GDM1 (cell line): ENCODE measurements at places on chromosomes 13 and 19.

- DNase-seq = no peak
Measured at GRCh38 chr13:23687614-23688013, 117.4 kb downstream of the TNFRSF19 start.

- DNase-seq = peak; percentile 27
Measured at GRCh38 chr13:30870049-30870884, 35.8 kb upstream of the MEDAG start.

DNA sequence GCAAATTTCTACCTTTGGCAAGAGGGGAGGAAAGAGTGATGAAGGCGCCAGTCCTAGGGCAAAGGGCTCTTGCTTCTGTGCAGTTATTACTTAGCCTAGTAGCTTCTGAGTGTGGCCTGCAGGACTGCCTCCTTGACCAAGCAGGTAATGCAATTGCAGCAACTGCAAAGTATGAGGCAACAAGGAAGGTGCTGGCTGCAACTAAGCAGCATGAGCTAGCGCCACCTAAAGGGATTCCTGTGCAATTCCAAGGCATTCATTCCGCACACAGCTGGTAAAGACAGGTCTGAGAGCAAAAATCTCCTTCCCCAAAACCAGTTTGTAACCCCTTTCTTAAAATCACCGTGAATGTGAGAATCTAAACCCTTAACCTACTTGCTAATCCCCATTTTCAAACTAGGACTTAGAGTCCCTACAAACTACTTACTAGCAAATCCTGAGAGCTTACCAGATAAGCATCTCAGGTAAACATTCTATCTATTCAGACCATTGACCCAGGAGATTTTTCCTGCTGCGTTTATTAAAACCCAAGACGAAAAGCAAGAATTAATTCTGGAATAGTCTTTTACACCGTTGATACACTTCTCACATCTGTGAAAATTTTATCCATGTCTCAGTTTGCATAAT is 62.9 kb downstream of the DCT start:
- DNase-seq = no peak

DNA sequence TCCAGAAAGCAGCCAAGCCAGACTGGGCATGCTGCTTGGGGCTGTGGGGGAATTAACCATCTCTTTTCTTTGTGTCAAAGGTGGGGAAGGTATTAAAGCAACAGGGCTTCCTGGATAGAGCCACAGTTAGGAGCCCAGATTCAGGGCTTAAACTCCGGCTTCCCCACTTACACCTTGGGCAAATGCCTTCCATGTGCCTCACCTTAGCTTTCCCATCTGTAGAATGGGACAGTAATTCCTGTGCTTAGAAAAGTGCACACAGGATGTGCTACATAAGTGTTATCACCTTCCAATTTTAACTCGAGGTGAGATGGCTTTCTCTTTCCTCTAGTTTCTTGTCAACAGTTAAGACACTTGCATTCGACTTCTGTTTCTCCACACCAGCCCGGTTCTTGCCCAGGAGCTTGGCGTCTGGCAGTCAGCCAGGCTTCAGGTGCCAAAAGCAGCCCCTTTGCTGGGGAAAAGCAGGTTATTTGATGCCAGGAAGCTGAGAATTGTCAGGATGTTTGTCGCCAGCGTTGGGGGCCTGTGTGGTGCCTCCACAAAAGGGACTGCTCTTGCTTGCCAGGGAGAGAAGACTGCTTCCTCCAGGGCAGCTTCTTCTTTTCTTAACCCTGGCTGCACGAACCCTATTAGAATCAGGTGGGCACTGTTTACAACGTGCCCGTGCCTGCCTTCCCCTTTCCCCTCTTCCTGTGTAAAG is 79.2 kb downstream of the SIPA1L3 start:
- peak; percentile 50 for DNase-seq

DNA sequence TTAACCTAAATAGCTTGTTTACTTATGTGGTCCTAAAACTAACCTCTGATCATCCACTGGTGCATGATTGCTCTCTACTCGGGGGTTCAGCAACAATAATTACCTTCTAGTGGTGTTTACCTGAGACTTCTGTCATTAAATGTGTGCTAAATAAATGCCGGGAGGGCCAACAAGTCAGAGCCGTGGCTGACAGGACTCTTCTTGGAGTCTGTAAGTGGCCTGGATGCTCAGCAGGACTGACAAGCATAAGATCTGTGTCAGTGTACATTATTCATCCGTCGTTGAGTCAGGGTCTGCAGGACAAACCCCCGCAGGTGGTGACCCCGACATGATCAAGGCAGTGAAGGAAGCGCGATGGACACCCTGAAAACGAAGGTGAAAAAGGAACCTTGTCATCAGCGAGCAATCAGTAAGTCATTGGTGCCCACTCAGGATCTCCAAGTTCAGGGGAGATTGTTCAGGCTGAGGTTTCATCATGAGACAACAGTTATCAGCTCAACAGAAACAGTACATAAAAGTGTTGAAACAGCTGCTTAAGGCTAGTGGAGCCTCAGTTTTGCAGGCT is 1466.9 kb downstream of the UQCRFS1 start:
- no peak for DNase-seq

- no peak for DNase-seq
Measured at GRCh38 chr19:14480700-14481079, 5.5 kb upstream of the PTGER1 start.

- DNase-seq = no peak
Measured at GRCh38 chr13:36712770-36713169, 39.0 kb downstream of the SERTM1 start.
